Esophagus squamous epithelium (tissue), 5 donors: ENCODE measurements at places on chromosomes 5 and 9.

DNA sequence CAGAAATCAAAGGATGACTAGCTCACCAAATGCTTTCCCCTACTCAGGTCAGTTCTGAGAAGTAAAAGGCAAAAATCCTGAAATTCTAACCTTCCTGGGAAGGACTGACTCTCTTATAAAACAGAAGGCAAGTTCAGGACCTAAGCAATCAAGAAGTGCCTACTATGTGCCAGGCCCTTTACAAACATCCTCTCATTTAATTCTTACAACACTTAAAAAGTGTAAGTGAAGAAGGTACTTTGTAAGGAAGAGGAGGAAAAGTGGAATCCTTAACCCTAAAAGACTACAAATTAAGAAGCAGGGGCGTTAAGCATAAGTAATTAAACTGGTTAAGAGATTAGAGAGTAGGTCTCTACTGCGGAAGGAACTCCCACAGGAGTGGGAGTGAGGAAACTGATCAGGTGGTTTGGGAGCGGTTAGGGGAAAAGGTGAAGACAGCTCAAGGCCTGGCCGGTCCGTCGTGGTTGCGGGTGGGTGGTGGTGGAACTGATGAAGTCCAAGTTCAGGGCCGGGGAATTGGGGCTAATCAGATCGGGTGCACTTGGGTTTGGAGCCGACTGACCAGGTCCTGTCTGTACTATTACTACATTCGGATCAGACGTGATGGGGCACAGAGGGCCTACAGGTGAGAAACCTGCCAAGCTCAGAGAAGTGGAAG lies 839 bp downstream of the MED27 start:
- DNase-seq: no peak

DNA sequence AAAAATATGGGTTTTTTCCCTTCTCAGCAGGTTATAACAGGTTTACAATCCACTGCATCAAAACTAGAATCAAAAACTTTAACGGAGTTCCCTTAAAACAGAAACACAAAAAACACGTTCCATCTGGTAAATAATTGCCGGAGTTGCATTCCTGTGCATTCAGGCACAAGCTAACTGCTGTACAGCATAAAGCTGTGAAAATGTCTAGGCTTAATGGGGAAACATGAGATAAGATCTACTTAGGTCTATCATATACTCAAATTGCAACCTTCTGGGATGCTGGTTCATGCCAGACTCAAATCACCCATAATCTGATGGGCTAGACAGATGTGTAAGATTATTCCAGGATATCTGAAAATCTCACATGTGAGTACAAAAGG lies 265.3 kb downstream of the DOCK8 start:
- no peak for DNase-seq

DNA sequence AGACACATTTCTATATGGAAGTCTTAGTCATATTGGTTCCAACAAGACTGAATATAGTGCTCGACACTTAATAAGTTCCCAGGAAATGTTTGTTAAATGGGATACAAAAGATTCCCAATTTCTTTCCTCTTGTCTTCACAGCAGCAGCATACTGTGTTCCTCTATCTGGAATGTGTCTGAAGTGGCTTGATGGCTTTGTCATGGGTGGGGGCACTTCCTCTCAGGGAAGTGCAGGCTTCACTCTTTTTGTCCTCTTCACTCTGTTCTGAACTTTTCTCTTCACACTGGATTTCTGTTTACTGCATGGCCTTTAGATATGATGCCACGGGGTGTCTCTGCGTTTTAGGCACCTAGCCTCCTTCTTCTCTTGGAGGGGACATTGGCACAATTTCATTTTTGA lies 127.7 kb upstream of the C9orf72 start:
- DNase-seq: no peak

GRCh38 chr9:33498387-33498786 lies 24.7 kb upstream of the NOL6 start:
- DNase-seq: no peak

DNA sequence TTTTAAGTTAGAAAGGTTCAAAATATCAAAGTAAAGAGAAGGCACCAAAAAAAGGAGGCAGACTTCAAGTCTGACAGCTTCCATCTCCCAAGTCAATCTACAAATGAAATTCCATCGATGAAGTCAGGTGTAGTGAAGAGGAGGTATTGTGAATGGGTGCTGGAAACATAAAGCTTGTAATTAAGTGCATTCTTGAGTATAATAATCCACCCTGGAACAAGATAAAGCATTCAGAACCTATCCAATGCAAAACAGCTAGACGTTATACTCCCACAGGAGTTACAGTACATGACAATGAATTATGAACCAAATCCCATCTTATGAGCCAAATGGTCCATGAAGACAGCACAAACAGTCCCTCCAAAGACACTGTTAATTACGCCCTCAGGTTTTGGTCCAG lies 22.3 kb downstream of the BNC2 start:
- no peak for DNase-seq

DNA sequence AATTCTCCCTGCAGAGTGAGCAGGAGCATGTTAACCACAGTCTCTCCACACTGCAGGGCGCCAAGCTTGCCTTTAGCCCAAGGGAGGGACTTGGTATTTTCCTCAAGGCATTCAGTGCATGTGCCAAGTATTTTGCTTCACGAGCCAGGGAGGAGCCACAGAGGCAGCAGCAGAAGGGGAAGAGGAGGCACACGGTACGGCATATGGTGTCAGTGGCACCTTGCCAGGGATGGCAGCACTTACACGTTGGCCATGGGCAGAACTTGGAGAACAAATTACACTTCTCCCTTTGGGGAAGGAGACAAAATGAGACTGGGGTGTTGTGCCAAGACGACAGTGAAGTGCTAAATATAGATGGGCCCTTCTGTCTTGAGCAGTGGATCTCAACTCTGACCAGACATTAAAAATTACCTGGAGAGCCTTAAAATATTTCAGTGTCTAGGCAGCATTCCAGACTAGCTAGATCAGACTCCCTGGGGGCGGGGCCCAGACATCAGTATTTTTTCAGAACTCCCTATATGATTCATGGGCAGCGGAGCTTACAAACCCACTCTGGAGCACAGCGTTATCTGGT lies 155.8 kb downstream of the DRD1 start:
- no peak for DNase-seq

DNA sequence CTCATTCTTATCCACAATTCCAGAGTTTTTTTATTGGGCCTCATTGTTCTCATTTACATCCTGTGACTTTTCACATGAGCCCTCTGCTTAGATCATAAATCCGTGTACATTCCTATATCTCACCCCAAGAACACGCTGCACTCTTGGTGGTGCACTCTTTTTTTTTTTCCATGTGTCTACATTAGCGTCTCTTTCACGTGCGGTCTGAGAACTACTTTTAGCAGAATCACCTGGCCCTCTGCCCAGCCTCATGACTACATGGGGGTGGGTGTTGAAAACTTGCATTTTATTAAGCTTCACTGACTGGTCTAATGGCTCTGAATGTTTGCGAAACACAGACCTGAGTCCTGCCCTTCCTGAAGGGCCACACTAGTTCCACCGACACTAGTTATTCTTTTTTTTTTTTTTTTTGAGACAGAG lies 18.6 kb downstream of the C9orf57 start:
- no peak for DNase-seq

- no peak for DNase-seq
Observed at GRCh38 chr9:107180206-107180605, 102.9 kb upstream of the RAD23B start.

GRCh38 chr9:81915801-81916505 lies 12.3 kb upstream of the SPATA31D4 start:
- DNase-seq: no peak

GRCh38 chr9:33024126-33024965 lies 727 bp upstream of the DNAJA1 start:
- no peak for DNase-seq

- DNase-seq: no peak
Observed at GRCh38 chr9:79674052-79674777, 102.5 kb downstream of the TLE4 start.

DNA sequence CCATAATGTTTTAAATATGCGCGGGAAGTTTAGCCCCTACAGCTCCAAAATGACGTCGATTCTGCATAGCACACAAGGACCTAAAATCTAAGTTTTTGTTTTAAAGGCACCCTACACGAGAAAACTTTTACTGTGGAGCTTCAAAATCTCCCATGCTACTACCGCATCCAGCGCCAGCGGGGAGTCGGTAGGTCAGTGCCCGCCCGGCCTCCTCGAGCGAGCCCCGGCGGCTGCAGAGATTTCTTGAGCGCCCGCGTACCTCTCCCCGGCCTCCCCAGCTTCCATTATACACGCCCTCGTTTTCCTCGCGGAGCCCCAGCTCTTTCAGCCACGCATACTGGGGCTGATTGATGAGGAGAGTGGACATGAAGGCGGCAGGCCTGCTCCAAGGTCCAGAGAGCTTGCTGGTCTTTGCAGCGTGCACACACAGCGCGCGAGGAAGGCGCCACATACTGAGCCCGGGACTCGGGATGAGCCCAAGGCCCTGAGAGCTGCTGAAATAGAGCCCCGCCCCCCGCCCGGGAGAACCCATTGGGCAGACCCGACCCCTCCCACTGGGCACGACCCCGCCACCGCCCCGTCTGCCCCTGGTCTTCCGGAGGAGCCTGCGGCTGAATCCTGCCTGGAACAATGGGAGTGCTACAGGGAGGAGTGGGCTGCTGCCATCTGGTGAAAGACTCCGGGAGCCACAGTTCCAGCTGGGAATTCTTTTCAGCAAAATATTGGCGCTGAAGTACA lies at the start of gene ALDH7A1:
ALDH7A1 (minus strand) TSS at position 472 of the 738 bp plus-strand sequence; CDS start at position 451, 21 bp downstream.
- DNase-seq: peak; percentile 23

- no peak for DNase-seq
Observed at GRCh38 chr5:42767491-42768105, 11.0 kb downstream of the CCDC152 start.

DNA sequence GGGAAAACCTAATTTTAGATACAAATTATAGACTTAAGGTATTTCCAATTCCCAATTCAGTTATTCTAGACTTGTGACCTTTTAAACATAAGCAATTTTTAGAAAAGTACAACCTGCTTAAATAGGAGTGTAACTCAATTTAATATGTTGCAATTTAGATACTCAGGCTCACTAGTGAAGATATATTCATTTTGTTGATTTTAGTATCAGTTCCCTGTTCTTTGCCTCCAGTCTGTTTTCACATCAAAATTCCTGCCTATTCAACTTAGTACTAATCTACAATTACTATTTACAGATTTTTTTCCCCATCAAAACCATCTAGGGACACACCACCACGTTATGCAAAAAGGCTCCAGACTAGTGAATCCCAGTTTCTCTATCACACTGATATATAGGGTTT lies 30.4 kb downstream of the PWWP2A start:
- no peak for DNase-seq

- no peak for DNase-seq
Observed at GRCh38 chr9:13993632-13994185, 320.2 kb downstream of the NFIB start.

GRCh38 chr5:113201715-113202114 lies 225.1 kb downstream of the DCP2 start:
- no peak for DNase-seq

DNA sequence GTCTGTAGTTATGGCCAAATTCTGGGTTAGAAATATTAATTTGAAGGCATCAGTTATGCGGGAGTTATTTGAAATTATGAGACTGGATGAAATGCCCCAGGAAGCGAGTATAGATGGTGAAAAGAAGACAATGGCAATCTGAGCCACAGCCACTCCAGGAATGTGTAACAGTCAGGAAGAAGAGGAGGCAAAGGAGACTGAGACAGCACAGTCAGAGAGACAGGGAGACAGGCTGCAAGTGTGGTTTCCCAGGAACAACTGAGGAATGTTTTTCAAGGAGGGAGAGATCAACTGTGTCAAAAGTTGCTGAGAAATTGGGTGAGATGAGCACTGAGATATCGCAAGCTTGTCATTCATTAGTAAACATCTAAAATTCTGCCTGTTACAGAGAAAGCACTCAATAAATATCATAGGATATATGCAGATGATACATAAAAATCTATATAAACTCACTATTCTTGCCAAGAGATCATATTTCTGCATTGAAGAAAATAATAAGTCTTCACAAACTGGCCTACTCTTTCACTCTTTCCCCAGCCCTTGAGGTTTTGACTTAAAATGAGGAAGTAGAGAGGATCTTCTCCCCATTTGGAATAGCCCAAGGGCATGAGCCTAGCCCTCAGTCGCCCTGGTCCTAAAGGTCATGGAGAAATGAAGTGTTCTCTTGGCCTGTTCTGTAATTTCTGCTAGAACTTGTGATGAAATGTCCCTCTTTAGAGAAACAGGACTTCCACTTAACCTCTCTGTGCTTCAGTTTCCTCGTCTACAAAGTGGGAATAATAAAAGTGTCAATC lies 48.5 kb upstream of the RLN1 start:
- no peak for DNase-seq

DNA sequence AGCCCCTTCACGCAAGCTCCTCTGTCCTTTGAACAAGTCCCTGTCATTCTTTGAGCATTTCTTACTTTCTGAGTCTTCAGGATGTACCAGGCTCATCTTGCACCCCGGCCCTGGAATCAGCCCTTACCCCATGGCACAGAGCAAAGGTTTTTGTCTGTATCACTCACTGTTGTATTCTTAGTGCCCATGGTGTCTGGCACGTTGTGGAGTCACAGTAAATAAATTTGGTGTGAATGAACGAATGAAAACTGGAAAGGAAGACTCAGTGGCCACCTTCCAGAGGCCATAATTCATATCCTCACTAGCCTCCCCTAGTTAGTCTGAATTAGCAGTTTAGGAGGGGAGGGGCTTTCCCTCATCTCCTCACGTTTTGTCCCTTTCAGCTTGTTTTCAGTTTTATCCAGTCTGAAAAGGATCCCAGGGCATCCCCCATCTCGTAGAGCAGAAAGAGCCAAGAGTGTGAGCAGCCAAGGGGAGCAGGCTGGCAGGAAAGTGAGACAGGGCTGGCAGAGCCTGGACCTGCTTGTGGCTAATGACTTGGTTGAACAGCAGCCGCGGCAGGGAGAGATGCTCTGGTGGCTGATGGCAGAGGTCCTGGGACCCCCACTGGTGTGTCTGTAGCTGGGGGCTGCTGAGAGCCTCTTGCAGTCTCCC lies 42.7 kb downstream of the ZNF618 start:
- DNase-seq: no peak

DNA sequence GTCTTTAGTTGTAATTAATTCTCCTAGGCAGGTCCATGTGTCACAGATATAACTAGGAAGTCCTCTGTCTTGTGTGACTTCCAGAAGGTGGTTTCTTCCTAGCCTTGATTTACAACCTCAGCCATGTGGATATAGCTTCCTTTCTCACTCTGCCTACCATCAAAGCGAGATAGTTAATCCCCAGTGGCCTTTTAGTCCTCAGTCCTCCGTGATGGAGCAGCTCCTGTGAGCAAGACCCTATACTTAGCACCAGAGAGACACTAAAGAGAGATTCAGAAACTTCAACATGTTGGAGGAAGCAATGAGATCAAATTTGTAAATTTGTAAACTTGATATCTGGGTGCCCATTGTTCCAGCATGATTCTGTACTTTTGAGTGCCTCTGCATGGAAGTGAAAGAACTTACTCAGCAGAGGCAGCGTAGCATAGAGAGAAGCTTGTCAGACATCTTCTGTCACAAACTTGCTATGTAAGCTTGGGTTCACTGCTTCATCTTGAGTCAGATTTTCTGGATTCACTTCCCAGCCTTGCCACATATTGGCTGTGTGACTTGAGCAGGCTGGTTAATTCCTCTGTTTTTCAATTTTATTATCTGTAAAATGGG lies 170.2 kb upstream of the NR3C1 start:
- no peak for DNase-seq

- DNase-seq: no peak
Observed at GRCh38 chr5:78760770-78761169, 112.2 kb upstream of the LHFPL2 start.
